ENCODE measurements at places on chromosomes 1 and 21.

- no peak for DNase-seq
These were observed 2.5 kb upstream of the TRPM2 start for GRCh38 chr21:44350773-44351481.

DNA sequence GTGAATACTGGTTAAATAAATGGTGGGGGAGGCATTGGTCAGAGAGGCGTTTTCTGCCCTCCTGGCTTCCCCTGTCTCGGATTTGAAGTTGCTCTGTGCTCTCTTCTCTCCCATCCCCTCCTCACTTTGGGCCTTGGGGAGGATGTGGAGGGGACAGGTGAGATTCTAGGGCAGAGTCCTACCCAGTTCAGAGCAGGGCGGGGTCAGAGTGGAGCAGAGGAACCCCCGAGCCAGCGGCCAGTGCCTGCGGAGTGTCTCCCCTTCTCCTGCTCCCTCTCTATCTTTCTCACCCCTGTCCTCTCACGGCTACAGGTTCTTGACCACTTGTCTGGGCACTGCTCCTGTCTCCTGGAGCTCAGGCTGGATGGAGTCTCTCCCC, 8.1 kb downstream of the KNCN start:
- DNase-seq: no peak

GRCh38 chr1:190475421-190476141, 2.1 kb downstream of the BRINP3 start:
- DNase-seq: no peak

DNA sequence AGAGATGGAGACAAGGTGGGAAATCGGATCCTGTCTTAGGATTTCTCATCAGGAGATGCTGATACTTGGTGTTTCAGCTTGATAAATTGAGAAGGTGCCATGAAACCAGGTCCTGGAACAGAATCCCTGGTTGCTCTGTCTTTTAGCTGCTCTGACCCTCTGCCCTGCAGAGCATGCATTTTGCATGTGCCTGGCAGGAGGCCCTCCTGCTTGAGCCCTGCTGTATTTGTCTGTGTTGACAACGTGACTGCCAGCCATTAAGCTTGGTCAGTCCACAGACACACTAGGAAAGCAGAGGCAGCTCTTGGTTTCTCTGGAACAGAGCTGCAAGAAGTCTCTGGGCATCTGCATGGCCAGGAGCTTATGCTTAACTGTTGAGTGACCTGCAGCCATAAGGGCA, 2.5 kb downstream of the SLC25A44 start:
- no peak for DNase-seq

GRCh38 chr1:21875621-21876063, 61.5 kb downstream of the HSPG2 start:
- no peak for DNase-seq

- DNase-seq: no peak
These were observed 15.8 kb upstream of the JUN start for GRCh38 chr1:58799650-58800049.

GRCh38 chr1:111775966-111776365, 20.3 kb downstream of the DDX20 start:
- DNase-seq: no peak

- DNase-seq: no peak
These were observed 184.2 kb downstream of the TRABD2B start for GRCh38 chr1:47812904-47813514.

GRCh38 chr1:221700536-221700935, 41.4 kb downstream of the DUSP10 start:
- DNase-seq: no peak

- DNase-seq: no peak
These were observed 34.6 kb upstream of the PDE4B start for GRCh38 chr1:65758128-65758527.

DNA sequence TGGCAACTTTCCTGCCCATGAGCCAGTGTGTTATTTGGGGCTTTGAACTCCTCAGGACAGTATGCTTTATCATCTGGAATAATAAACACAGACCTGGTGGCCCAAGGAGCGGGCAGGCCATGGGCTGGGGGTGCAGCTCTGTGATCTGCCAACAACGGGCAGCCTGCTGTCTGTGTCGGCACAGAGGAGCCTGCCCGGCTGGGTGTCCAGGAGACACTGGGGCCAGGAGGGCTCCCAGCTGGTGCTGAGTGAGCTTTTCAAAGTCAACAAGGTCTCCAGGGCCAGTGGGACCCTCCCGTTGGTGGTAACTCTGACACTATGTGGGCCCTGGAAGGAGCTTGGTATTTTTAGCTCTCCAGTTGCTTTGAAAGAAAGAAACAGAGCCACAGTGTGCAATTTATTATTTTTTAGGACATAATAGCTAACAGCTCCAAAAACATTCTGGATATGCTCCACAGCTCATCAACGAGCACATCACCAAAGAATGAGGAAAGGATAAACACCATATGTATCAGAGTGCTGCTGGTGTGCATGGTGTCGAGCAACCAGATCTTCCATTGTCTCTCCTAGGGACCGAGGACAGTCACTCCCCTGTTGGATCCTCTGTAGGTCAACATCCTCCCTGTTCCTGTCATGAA, 488.7 kb upstream of the USP24 start:
- no peak for DNase-seq

GRCh38 chr1:36796106-36796590, 238.2 kb downstream of the GRIK3 start:
- DNase-seq: no peak

- peak; percentile 80 for DNase-seq
These were observed 4.2 kb upstream of the DYRK3 start for GRCh38 chr1:206631085-206631509.

DNA sequence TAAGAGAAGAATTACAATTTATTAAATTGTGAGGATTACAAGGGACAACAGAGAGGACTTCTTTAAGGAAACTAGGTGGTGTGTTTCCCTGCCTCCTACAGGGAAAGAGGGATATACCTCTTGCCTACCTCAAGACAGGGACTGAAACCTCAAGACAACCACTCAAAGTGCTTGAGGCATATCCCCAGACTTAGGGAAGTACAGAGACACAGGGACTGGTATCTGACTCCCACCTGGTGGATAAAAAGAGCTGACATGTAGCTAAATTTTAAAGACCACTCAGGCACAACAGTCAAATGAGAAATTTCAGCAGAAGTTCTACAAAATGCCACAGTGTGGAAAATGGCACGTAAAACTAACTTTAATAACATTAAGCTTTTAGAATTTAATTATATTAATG, 21.3 kb downstream of the DENND2C start:
- DNase-seq: no peak

GRCh38 chr1:53729456-53730223, 9.3 kb downstream of the GLIS1 start:
- DNase-seq: no peak

GRCh38 chr1:62988867-62989266, 204.9 kb downstream of the ATG4C start:
- no peak for DNase-seq

- DNase-seq: no peak
These were observed 41.0 kb upstream of the LIN9 start for GRCh38 chr1:226349801-226350518.

Measured in hindlimb muscle (tissue), 1 donor.